Endothelial cell of umbilical vein (primary cell): ENCODE measurements at places on chromosomes 5 and 9. TPM values are rescaled to one million over a fixed set of nuclear protein-coding genes. Genes with fewer than 3 reads are reported as not detected.
A peak's percentile ranks its signal among the peaks of the same experiment; 100 is the strongest.

The IFNA13 gene
- polyA plus RNA-seq: not detected in 2 replicates

The S100Z gene
- not detected in 2 replicates for polyA plus RNA-seq

The PCDHGA10 gene
- polyA plus RNA-seq: 3.6 and 3.7 TPM in 2 replicates

The PPP1R2B gene
- polyA plus RNA-seq: not detected in 2 replicates

The KCNV2 gene
- not detected in 2 replicates for polyA plus RNA-seq

The SRD5A1 gene
- polyA plus RNA-seq: 11.6 and 16.6 TPM in 2 replicates

The PCDHGA8 gene
- polyA plus RNA-seq: 0.43 and 0.44 TPM in 2 replicates

The AKNA gene
- 11.3 and 13.8 TPM in 2 replicates for polyA plus RNA-seq

The CXXC5 gene
- 5.5 and 8.2 TPM in 2 replicates for polyA plus RNA-seq

DNA sequence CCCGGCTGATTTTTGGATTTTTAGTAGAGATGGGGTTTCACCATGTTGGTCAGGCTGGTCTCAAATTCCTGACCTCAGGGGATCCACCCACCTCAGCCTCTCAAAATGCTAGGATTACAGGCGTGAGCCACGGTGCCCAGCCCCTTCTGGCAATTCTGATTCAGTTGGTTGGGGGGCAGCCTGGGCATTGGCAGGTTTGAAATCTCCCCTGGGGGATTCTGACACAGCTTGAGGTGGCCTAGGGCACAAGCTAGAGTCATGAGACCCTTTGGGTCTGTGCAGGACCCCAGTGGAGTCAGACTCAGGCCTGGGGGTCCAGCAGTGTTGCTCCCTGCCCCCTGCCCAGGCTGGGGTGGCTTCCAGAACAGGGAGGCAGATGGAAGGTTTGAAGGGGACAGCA, 239.8 kb downstream of the PBX3 start:
- no peak for DNase-seq

DNA sequence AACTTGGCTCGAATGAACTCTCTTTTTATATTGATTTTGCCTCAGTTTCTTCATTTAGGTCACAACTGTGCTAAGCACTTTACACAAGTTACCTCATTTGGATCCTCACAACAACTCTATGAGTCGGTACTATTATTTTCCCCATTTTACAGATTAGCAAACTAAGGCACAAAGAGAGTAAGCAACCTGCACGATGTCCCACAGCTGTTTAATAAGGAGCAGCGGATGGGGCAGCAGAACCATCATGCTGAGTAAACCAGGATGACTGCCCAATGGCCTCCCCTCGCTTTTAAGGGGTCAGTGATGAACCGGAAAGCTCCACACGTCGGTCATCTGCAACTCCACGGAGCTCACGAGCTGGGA, 607 bp downstream of the PRELID2 start:
- no peak for DNase-seq

DNA sequence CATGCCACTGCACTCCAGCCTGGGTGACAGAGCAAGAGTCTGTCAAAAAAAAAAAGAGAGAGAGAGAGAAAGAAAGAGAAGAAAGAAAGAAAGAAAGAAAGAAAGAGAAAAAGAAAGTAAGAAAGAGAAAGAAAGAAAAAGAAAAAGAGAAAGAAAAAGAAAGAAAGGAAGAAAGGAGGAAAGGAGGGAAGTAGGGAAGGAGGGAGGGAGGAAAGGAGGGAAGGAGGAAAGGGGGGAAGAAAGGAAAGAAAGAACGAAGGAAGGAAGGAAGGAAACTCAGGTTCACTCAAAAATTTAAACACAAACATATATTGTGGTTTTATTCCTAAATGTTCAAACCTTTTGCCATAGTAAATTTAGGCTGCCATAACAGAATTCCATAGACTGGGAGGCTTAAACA, 453.0 kb downstream of the SLCO4C1 start:
- no peak for DNase-seq

- DNase-seq: no peak
Measured at GRCh38 chr9:132697230-132697629, 27.0 kb downstream of the GTF3C4 start.

DNA sequence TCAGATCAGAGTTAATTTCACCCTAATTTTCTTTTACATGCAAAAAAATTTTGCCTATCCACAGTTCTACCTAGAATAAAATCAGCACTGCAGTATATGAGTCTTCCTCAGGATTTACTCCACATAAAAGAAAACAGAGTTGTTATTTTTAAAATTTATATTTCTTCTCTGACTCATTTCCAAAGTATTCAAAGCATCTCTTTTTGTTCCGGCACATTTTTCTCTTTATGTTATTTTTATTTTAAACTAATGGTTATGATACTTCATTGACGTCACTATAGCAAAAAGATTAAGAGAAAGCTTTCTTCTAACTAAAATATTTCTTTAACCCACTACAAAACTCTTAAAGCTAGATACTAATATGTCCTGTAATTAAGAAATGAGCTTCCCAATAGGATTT, 590.4 kb downstream of the PRELID2 start:
- peak; percentile 62 for DNase-seq

GRCh38 chr5:111280282-111280951, 56.2 kb downstream of the CAMK4 start:
- no peak for DNase-seq

DNA sequence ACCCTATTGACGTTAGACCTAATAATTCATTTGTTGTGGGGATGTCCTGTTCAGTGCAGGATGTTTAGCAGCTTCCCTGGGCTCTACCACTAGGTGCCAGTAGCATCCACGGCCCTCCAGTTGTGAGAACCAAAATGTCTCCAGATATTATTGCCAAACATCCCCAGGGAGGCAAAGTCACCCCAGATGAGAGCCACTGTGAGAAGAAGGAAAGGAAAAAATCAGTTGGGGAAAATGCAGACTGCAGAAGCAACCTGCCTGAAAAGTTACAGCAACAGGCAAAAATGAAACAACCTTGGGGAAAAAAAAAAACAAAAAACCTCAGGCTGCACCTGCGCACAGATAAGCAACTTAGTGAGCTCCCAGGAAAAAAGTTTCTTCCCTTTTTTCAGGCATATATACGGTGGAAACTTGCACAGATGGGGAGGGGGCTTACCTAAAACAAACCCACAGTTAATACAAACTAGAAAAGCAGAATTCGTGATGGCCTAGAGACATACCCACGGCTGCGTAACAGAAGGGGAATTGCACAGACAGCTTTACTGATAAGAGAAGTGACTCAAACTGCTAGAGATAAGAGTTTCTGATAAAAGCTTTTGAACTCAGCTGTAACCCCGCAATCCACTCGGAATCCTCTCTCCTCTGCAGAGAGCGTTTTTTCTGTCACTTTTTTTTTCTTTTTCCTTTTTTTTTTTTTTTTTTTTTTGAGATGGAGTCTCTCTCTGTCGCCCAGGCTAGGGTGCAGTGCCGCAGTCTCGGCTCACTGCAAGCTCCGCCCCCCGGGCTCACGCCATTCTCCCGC, 29.8 kb upstream of the FBP1 start:
- DNase-seq: peak; percentile 66

DNA sequence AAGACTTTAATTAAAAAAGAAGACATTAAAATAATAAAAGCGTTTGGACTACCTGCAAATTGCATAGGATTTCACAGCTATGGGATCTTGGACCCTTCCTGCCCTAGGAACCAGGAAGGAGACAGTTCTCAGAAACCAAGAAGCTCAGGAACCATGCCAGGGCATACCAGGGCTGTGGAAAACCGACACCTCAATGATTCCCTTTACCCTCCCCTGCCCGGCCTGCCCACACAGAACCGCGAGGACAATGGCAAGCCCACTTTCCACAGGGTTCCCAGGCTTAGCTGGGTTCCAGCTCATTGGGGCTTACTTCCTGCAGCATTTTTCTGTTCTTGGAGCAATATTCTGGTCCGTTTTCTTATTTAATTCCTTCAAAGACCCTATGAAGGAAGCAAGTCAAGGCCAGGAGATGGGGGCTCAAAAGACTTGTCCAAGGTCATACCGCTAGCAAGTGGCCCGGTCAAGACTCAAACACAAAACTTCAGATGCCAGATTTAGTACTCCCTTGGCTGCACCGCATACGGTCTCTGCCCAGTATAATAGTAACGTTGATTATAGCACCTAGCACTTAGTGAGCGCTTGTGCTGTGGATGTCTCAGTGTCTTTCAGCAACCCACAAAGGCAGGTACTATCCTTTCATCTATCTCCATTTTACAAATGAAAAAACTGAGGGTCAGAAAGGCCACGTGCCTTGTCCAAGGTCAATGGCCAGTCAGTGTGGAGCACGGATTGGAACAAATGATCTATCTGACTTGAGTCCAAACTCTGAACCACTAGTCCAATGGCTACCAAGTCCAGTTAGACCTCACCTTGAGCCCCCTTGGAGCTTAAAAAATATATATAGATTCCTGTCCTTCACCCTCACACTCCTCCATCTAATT, 6.8 kb downstream of the FAT2 start:
- no peak for DNase-seq

DNA sequence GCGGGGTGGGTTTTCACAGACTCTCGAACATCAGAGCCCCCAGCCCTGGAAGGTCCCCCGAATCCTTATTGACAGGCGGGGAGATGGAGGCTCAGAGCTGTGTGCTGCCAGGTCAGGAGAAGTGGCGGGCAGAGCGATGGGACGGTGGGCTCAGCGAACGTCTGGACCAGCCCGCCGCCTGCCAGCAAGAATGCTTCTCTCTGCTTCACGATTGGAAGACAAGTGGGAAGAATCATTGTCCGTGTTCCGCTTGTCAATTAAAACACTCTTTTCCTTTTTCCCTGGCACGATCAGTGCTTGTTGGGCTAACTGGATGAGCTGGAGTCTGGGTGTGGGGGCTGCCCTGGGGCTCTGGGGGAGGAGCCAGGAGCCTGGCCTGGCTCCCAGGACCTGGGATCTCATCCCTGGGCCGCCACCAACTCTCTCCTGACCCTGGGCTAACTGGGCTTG, 1.6 kb downstream of the COL5A1 start:
- peak; percentile 21 for DNase-seq

GRCh38 chr9:4760122-4760521, 19.1 kb upstream of the AK3 start:
- DNase-seq: no peak

GRCh38 chr9:17531642-17532254, 47.1 kb upstream of the SH3GL2 start:
- peak; percentile 53 for DNase-seq

- DNase-seq: no peak
Measured at GRCh38 chr5:62786099-62786498, 207.5 kb downstream of the LRRC70 start.

DNA sequence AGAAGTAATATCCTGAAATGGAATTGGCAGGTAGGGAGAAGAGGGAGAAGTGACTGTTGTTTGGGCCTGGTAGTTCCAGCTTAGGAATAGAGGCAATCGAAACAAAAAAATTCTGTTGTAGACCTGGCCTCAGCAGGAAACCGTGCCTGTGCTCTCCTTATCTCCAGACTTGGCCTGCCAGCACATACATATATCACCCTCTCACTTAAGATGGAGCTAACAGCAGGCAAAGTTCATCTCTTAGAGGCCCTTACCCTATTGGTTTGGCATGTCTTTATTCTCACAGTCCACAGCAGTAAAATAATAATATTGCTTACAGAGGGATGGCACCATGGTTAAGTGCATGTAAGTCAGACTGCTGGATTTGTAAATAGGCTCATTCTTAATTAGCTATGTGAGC, 19.6 kb upstream of the TNC start:
- DNase-seq: no peak

DNA sequence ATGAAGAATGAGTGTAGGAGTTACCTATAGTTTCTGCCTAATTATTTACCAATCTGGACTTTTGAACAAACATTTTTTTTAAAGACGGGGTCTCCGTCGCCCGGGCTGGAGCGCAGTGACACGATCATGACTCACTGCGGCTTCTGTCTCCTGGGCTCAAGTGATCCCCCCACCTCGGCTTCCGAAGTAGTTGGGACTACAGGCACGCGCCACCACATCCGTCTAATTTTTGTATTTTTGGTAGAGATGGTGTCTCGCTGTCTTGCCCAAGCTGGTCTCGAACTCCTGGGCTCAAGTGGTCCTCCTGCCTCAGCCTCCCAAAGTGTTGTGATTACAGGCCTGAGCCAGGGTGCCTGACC, 1.5 kb downstream of the CTNNA1 start:
- no peak for DNase-seq

- DNase-seq: no peak
Measured at GRCh38 chr5:14678773-14679334, 14.3 kb downstream of the OTULIN start.

- no peak for DNase-seq
Measured at GRCh38 chr9:35832814-35833213, 3.8 kb downstream of the TMEM8B start.
